Stimulated activated CD4-positive, alpha-beta T cell treated with anti-CD3 and anti-CD28 coated beads, TNF-alpha, amount 100 ng/mL, for 4 hours (primary cell): ENCODE measurements at places on chromosomes 3 and 15.

DNA sequence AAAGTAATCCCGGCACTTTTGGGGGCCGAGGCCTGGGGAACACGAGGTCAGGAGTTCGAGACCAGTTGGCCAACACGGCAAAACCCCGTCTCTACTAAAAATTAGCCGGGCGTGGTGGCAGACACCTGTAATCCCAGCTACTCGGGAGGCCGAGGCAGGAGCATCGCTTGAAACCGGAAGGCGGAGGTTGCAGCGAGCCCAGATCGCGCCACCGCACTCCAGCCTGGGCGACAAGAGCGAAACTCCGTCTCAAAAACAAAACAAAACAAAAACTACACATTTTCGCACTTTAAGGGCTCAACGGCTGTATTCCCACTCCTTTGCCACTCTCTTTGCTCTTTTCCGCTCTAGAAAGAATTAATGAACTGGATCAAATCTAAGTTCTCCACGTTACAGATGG lies 763 bp upstream of the TRNT1 start:
- DNase-seq, result no peak

DNA sequence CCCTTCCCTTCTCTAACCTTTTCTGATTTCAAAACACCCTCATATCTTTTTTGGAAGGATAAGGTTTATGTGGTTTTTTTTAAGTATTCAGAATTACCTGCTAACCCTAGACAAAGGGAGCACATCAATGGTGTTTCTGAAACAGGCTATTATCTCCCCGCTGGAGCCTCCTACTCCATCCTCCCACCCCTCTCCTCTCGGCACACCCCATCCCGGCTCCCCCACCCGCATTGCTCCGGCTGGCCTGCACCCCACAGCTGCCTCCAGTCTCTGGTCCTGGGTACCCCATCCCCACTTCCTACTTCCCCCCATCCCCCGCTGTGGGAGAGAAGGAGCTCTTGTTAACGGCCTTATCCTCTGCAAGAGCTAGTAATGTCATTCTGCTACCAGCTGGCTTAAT lies 59.2 kb downstream of the PDIA5 start:
- no peak for DNase-seq

GRCh38 chr15:59999612-60000112 lies 4.4 kb upstream of the FOXB1 start:
- DNase-seq, result no peak

- no peak for DNase-seq
Observed at GRCh38 chr3:144501467-144501866, 529.8 kb downstream of the DIPK2A start.

GRCh38 chr3:133881939-133882825 lies 13.5 kb downstream of the RAB6B start:
- DNase-seq, result no peak

DNA sequence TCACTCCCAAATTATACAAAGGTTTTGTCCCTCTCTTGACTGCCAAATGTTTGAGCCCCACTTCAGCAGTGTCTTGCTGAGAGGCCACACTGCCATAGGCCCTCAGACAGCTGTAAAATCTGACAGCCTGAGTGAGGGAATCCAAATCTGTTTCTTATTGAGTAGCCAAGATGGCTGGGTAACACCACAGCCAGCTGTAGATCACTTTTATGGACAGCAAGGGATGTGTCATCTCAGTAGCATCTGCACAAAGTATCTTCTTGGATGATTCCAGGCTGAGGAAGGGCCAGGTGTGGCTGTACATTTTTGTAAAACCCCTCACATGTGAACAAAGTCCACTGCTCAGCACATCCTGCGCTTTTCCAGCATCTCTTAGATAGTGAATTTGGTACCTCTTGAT lies 237.0 kb upstream of the LRTM1 start:
- DNase-seq, result no peak

GRCh38 chr3:81765400-81765799 lies 4.0 kb upstream of the GBE1 start:
- DNase-seq, result no peak

GRCh38 chr3:73399106-73399505 lies 225.6 kb downstream of the PDZRN3 start:
- no peak for DNase-seq

- DNase-seq, result no peak
Observed at GRCh38 chr3:77328690-77329089, 288.8 kb downstream of the ROBO2 start.

DNA sequence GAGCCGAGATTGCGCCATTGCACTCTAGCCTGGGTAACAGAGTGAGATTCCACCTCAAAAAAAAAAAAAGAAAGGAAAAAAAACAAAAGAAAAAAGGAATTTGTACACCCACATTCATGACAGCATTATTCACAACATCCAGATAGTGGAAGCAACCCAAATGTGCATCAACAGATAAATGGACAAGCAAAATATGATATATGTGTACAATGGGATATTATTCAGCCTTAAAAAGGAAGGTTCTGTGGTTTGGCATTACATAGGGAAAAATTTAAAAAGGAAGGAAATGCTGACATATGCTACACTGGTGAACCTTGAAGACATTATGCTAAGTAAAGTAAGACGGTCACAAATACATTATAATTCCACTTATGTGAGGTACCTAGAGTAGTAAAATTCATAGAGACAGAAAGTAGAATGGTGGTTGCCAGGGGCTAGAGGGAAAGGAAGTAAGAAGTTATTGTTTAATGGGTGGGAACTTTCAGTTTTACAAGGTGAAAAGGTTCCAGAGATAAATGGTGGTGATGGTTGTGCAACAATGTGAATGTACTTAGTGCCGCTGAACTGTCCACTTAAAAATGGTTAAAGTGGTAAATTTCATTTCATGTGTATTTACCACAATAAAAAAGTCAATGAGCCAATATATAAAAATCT lies 118.5 kb downstream of the MYLK start:
- DNase-seq, result no peak

DNA sequence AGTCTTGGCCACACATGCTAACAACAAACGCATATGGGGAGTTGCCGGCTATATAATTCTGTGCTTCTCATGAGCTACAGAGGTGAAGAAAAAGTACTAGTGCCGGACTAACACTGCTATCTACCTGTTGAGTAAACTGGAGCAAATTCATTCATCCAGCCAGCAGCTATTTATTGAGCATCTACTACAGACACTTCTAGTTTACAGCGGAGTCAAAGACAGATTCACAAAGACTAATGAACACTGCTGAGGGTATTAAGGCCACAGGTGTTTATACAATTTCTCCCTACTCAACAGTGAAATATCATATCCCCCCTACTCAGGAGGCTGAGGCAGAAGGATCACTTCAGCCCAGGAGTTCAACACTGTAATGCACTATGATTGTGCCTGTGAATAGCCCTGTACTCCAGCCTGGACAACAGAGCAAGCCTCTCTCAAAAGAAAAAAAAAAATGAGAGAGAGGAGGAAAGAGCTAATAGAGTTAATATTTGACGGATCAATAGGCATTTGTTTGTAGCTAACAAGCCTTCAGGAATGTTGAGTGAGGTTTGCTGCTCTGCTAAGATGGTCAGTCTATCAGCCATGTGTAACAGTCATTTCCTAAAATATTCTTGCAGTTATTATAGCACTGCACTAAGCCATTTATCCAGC lies 17.8 kb downstream of the ADCY5 start:
- no peak for DNase-seq

GRCh38 chr3:157042226-157042625 lies 117.7 kb downstream of the CCNL1 start:
- DNase-seq, result no peak

- no peak for DNase-seq
Observed at GRCh38 chr3:10400749-10401495, 80.0 kb upstream of the SEC13 start.

GRCh38 chr3:122313281-122313680 lies 11.8 kb upstream of the CSTA start:
- DNase-seq, result no peak

GRCh38 chr3:112709911-112710310 lies 69.0 kb upstream of the CCDC80 start:
- DNase-seq, result no peak

- DNase-seq, result no peak
Observed at GRCh38 chr15:38685686-38686339, 121.2 kb upstream of the RASGRP1 start.

DNA sequence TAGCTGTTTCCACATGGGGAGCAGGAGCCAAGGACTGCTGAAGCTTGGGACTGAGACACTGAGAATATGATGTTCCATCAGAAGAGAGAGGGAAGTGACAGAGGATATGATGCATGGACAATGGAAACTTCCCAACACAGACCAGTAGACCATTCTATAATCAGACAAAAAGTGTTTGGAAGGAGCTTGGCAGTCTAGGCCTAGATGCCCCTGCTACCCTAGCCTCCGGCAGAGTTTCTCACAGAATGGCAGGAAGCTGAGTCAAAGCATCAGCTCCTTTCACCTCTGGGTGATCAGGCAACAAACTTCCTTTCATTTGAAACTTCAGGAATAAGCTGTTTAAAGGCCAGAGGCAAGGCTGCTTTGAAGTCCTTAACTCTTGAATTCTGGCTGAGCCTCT lies 222.0 kb downstream of the NEK10 start:
- no peak for DNase-seq

GRCh38 chr3:16808393-16809107 lies 76.2 kb upstream of the PLCL2 start:
- DNase-seq, result no peak

- DNase-seq, result no peak
Observed at GRCh38 chr3:16837602-16838001, 47.2 kb upstream of the PLCL2 start.

DNA sequence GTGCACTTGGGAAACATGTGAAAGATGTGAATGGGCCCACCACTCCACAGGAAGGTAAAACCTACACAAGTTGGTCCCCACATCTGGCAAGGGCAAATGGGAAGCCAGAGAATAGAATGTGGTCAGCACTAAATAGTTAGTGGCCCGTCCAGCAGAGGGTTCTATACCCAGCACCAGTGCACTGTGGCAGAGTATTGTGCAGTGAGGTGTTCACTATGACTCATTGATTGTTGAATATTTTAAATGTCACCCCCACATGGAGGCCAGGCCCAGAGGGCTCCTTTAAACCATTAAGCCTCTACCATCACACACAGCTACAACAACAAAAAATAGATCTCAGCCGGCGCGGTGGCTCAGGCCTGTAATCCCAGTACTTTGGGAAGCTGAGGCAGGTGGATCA lies 11.7 kb downstream of the FRMD5 start:
- no peak for DNase-seq

DNA sequence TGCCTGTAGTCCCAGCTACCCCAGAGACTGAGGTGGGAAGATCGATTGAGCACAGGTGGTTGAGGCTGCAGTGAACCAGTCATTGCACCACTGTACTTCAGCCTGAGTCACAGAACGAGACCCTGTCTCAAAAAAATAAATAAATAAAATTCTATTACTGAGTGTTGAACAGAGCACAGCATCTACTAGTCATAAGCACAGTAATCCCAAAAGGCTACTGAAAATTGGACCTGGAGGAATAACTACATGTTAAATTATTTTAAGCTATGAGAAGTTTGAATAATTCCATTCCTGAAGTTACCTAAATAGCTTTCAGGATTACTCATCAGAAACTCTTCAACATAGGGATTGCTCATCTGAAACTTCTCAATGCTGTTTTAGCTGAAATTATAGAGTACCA lies 43.4 kb downstream of the ARMC8 start:
- DNase-seq, result no peak

- DNase-seq, result no peak
Observed at GRCh38 chr3:168424059-168424734, 328.5 kb upstream of the GOLIM4 start.

- no peak for DNase-seq
Observed at GRCh38 chr3:67557848-67558355, 96.5 kb downstream of the SUCLG2 start.

DNA sequence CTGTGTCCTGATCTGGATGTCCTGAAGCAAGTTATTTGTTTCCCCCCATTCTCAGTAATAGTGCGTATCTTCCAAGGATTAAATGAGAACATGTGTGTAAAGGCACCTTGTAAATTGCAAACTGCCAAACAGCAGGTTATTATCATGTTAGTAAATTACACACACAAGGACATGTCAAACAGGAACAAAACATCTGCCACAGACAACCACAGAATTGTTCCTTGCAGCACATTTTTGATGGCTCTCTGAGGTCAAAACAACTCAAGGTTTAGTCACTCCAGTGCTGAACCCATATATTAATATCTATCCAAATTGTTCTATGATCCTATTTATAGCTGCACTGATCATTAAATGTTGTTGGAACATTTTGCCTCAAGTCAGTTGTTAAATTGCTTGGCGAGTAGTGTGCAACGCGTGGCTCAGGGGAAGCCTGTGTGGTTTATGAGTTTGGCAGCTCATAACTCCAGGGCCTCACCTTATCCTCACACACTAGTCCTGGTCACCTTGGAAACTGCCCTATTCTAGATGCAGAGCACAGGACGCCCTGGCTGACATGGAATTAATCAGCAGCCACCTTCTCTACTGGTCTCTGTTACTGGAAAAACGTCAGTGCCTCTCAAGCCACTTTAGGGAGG lies 46.3 kb upstream of the CDV3 start:
- DNase-seq, result no peak

DNA sequence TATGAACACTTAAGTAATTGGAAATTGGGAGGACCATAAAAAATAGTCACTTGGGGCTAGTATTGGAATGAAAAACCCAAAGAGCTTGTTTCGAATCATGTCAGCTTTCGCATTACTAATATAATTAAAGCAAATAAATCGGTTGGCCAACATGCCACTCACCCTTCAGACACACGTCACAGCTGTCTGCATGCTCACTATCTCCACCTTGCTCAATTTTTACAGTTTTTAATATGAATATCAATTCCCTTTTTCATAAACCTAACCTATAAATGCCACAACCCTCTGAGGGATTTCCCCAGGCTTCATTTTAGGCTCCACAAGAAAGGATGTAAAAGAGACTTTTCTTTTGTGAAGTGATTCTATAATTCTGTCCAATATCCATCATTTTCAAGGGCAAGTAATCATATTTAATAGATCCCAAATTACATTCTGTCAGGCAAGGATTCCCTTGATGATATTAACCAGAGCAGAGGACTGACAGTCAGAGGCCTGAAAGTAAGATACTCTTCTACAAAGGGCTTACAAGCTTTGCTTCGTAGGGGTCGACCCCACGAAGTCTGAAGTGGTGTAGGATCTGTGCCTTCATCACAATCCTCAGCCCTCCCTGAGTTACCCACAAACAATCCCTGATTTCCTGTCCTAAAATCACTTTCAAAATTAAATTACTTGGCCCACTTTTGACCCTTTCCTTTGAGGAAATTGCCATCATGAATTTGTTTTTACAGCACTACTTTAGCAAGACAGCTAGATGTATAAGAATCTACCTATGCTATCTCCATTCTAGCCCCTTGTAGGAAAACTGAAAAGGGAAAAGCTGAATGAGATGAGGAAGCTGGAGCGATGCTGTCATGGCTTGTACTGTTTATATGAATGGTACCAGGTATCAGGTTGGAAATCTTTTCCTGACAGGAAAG lies 44.5 kb downstream of the NANOGP8 start:
- DNase-seq, result no peak

- DNase-seq, result no peak
Observed at GRCh38 chr15:59315914-59316451, 56.7 kb downstream of the MYO1E start.
